NCI-H2029 treated with DMSO at 0.1 percent for 48 hours (cell line): ENCODE measurements at places on chromosomes 4 and X.

DNA sequence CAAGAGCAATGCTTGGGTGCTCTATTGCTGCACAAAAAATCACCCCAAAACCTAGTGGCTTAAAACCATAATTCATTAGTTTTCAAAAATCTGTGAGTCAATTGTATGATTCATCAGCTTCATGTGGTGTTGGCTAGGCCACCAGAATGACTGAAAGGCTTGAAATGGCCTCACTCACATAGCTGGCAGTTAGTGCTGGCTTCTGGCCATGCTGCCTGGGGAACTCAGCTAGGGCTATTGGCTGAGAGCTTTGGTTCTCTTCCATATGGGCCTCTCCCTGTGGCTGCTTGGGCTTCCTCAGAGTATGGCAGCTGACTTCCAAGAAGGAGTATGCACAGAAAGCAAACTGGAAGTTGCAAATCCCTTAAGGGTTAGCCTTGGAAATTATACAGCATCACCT lies 3.1 kb upstream of the MTMR1 start:
- no peak for DNase-seq

DNA sequence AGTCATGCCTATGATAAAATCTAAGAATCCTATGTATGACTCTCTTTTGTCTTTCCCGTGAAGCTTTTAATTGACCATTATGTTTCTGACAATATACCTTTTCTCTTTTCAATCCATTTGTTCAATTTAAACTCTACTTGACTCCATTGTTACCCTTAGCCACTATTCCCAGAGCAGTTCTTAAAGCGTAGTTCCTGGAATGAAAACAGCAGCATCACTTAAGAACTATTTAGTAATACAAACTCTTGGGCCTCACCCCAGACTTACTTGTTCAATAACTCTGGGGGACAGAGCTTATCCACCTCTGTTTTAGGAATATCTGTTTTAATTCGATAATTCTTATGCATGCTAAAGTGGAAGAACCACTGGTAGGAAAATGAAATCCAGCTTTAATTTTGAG lies 358.4 kb downstream of the PRR32 start:
- no peak for DNase-seq

DNA sequence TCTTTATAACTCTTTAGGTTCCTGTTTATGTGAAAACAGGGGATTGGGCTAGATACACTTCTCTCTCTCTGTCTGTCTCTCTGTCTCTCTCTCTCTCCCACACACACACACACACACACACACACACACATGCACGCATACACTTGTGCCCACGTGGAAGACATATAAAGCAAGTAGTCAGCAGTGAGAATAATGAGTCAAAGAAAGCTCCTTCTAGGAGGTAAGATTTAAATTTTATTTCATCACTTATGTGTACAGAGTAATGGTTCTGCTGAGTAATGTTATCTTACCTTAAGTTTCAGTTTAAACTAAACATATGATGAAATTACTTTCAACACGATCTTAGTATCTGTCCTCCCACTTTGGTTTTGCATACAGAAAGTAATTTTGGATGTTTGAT lies 243.0 kb upstream of the TEX13A start:
- DNase-seq = no peak

GRCh38 chrX:54359408-54359807 lies 1.6 kb upstream of the WNK3 start:
- DNase-seq = no peak

GRCh38 chr4:145170223-145170622 lies 10.2 kb downstream of the OTUD4 start:
- no peak for DNase-seq

- DNase-seq = no peak
Measured at GRCh38 chr4:75512386-75513211, 1.6 kb downstream of the RCHY1 start.
